ENCODE measurements at places on chromosomes 11 and 22.

DNA sequence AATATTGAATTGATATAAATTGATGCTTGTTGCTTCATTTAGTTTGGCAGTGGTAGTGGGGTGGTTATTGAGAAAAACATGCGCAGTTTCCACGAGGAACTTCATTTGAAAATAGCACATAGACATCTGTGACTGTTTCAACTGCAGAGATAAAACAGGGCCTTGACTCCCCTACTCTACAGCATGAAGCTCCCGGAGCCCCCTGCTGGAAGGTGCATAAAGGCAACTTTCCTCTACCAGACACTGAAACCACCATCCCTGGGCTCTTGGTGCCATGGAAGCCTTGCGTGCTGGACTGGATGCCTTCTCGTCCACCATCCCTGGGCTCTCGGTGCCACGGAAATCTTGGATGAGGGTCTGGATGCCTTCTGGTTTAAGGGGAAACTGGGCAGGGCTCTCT, 195.9 kb downstream of the CSNK2A3 start:
- ATAC-seq, result peak; percentile 89

DNA sequence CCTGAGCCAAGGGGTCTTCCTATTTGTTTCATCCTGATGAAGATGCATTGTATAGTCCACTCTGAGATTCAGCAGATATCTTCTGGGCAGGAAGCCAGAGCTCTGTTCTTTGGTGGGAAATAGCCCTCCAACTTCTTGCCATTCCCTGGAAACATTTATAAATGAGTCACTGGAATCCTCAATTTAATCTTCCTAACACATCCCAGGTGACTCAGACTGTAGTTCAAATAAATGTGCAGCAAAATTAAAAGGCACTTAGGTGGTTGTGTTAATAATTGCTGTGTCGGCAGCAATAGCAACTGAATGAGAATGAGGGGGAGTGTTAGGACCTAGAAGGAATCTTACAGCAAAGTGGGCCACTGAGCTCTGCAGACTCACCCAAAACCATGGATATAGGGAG, 108.6 kb downstream of the INSC start:
- no peak for ATAC-seq

- no peak for ATAC-seq
Measured at GRCh38 chr11:24524156-24524555, 27.3 kb downstream of the LUZP2 start.

DNA sequence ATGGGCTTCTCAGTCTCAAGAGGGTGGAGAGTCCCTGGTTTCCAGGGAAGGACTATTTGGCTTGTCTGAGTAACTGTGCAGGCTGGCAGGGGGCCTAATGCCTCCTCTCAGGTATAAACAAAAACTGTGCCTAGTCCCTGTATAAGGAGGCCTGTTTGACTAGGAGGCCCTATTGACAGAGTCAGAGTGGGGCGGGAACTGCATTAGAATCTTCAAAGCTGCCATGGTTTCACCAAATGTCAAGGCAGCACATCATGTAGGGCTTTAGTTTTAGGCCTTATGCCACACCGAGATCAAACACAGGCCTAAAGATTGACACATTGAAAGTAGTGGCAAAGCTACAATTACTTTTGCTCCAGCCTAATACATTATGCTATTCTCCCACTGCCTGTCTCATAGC, 611.5 kb upstream of the B3GAT1 start:
- ATAC-seq, result no peak

DNA sequence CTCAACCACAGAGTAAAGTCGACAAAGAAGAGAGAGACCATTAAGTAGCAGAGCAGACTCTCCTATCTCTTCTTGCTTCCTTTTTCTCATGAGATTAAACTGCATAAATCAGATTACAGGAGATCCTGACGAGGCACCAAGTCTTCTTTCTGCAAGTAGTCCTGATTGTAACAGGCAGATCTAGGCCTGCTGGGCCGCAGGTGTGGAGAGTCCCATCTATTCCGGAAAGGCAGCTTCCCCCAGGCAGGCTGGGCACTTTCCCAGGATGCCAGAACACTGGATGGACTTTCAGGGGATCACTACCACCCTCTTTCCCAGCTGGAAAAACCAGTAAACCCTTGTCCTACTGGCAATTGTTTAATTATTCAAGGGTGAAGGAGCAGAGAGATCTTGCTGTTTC, 173.0 kb upstream of the CADM1 start:
- no peak for ATAC-seq

- peak; percentile 78 for ATAC-seq
Measured at GRCh38 chr11:68383976-68384501, 71.6 kb downstream of the LRP5 start.

DNA sequence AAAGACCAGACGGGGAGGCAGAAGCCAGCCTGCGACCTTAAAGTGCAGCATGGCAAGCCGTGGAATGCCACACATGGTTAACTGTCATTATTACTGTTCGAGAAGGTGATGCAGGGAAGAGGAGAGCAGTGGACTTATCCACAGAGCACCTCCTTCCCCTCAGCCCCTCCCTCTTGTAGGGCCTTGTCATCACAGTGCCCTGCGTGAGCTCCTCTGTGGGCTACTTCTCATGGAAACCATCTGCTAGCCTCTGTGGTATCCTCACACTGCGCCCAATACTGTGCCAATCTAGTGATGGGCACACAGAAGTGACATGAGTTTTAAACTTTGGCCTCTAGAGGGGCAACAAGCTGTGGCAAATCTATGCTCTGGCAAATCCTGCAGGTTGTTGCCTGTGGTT, 18.2 kb upstream of the CCDC134 start:
- ATAC-seq, result no peak

- peak; percentile 66 for ATAC-seq
Measured at GRCh38 chr11:20443596-20443995, 56.1 kb downstream of the PRMT3 start.

GRCh38 chr22:23696326-23696851, 5.6 kb downstream of the RGL4 start:
- no peak for ATAC-seq

DNA sequence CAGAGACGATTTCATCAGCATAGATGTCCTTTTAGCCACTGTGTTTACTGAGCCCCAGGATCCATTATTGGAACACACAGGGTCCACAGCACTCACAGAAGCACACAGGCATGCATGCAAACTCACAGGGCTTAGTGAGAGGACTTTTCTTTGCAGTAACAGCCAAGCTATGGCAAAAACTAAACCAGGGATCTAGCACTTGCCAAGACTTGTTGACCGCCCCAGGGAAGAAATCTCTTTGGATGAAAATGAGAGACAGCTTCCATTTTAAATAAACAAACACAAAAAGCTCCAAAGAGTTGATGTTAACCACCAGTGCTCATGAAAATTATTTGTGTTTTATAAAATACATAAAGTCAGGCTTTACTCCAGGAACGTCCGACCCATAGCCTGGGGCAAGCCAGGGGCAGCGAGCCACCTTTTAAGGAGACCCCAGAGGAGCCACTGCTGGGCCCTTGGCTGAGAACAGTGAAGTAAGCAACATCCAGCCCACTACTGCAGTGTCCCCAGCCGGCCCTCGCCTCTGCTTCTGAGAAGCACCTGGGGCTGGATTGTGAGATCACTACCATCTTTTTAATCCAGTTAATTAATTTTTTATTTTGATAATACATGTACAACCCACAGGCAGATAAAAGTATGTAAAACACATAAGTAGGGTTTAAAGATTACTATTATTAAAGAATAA, 22.0 kb upstream of the TFIP11 start:
- no peak for ATAC-seq

GRCh38 chr11:70405679-70406395, 7.5 kb downstream of the CTTN start:
- no peak for ATAC-seq

DNA sequence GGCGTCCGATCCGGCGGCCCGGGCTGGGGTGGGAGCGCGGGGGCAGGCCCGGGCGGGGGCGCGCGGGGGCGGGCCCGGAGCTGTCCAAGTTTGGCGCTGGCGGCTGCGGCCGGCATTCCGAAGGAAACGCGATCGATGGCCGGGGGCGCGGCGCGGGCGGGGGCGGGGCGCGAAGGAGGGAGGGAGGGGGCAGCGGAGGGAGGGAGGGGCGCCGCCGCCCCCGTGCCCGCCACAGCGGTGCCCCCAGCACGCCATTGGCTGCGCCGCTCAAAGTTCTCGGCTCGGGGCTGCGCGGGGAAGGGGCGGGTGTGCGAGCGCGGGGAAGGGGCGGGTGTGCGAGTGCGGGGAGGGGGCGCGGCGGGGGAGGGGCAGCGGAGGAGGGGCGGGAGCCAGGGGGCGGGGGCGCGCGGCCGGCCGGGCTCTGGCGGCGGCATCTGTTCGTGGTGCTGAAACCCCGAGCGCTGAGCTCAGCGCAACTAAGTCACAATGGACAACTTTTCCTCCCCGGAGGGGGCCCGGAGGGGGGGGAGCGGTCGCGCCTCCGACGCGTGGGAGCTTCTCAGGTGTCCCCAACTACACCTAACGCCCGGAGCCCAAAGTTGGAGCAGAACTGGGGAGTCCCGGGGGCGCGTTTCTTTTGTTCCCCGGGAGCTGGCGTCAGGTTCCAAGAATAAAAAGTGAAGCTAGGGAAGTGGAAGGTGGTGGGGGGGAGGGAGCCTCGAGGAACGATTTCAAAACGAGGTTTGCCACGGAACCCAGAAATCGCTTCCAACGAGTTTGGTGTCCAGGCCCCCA, 2.2 kb downstream of the PHF21B start:
- peak; percentile 30 for ATAC-seq

- peak; percentile 9 for ATAC-seq
Measured at GRCh38 chr11:66651016-66651415, 12.5 kb downstream of the RBM4 start.

DNA sequence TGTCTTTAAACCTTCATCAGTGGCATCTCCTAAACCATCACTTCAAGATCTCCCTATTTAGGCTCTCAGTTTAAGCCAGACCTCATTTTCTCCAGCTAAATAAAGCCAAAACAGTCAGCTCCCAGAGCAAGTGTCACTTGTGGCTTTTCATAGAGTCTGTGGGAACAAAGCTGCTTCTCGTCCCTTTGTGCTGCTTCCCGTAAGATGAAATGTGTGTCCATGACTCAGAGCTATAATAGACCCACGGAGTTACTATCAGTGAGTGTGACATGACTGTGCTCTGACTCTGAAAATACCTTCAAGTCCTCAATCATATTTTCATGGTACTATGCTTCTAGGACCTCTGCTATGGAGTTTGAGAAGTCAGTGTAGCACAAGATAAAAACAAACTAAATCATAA, 57.3 kb upstream of the SLN start:
- peak; percentile 27 for ATAC-seq

GRCh38 chr22:47497666-47498065, 735.2 kb downstream of the TBC1D22A start:
- no peak for ATAC-seq

DNA sequence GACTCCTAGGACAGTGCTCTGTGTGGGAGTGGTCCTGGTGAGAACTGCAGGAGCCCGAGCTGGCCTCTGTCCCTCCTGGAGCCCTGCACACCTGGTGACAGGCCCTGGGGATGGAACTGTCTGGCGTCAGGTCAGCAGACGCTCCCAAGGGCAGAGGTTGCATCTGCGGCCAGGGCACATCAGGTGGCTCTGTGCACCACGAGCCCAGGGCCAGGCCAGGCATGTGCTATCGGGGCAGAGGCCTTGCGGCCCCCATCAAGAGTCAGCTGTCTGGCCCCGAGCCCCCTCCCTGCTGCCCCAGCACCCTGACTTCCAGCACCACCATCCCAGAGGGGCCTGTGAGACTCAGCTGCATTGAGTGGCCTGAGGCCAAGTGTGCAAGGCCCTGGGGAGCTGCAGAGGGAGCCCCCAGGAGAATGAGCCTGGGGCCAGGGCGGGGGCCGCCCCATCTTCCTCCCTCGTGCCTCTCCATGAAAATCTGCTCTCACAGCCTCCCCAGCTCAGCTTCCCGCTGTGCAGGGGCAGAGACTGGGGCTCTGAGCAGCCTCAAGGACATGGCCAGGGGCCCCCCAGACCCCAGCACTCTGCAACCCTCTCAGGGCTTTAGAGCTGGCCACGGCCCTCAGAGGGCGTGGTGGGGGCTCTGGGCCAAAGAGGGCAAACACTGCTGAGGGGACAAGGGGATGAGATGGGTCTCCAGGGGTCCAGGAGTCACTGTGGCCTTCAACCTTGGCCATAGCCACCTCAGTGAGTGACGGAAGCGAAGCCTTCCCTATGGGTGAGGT, 56.4 kb downstream of the RTL6 start:
- ATAC-seq, result no peak

DNA sequence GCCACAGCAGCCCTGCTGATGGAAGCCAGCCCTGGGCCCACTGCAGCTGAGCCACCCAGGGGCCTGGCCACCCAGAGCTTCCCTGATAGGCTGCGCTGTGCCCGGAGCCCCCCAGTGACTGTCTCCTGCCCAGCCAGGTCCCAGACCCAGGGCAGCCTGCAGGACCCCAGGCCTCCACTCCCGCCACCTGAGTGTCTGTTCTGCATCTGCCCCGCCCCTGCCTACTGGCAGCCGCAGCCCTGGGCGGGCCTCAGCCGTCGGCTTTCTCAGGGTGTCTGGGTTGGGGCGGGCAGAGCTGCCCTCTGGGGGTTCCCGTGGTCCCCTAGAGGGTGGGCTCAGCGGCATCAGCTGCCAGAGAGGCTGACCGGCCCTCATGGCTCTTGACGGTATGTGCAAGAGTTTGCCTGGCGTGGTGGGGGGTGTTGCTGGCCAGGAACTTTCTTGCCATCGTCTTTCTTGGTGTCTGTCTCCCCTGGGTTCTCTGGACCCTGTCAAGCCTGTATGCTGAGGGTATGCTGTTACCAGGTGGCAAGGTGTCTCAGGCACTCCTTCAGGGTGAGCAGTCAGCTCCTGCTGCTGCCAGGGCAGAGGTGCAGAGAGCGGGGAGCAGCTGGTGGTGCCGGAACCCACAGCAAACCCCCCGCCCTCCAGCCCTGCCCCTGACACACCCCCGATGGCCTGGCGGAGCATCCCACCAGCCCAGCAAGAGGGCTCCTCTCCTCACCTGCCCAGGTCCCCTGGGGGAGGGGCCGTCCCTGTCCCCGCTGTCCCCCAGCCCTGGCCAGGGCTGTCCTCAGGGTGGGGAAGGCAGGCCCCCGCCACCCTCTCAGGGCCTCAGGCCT, 12.2 kb upstream of the PIM3 start:
- no peak for ATAC-seq

DNA sequence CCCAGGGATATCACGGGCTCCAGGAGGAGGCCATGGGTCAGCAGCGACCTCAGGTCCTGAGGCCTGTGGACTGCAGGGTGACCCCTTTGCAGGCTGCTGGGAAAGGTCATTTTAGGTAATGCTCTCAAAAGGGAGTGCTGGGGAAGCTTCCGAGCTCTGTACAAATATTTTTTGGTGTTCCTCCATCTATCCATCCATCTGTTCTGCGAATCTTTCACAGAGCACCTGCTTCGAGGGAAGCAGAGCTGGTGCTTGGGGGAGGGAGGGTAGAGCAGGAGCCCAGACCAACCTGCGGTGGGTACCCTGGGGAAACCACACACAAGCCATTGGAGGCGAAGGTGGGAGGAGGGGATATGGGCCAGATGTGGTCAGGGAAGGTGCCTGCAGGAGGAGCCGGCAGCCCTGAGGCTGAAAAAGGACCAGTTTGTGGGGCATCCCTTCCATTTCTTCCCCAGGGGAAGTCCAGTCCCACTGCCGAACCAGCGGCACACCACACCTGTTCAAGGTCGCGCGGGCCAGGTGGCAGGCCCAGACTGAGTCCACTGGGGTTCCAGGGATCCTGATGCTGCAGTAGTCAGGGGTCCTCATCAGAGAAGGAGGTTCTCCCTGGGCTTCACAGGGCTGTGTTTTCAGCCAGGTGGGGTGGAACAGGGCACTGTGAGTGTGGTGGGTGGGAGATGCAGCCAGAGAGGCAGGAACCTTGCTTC, 13.1 kb downstream of the GNAZ start:
- ATAC-seq, result no peak

- ATAC-seq, result no peak
Measured at GRCh38 chr11:64715756-64716472, 7.1 kb downstream of the NRXN2 start.

All from SK-N-SH treated with all-trans-retinoic acid at 6 μM for 48 hours (cell line).